Activated naive CD4-positive, alpha-beta T cell treated with anti-CD3 and anti-CD28 coated beads, Interleukin-2, amount 10 ng/mL, durations not matched to agents 7 days and 5 days (primary cell): ENCODE measurements at places on chromosomes 6 and 20.

- peak; percentile 35 for DNase-seq
Measured at GRCh38 chr6:43129434-43130194, 41.5 kb upstream of the SRF start.

DNA sequence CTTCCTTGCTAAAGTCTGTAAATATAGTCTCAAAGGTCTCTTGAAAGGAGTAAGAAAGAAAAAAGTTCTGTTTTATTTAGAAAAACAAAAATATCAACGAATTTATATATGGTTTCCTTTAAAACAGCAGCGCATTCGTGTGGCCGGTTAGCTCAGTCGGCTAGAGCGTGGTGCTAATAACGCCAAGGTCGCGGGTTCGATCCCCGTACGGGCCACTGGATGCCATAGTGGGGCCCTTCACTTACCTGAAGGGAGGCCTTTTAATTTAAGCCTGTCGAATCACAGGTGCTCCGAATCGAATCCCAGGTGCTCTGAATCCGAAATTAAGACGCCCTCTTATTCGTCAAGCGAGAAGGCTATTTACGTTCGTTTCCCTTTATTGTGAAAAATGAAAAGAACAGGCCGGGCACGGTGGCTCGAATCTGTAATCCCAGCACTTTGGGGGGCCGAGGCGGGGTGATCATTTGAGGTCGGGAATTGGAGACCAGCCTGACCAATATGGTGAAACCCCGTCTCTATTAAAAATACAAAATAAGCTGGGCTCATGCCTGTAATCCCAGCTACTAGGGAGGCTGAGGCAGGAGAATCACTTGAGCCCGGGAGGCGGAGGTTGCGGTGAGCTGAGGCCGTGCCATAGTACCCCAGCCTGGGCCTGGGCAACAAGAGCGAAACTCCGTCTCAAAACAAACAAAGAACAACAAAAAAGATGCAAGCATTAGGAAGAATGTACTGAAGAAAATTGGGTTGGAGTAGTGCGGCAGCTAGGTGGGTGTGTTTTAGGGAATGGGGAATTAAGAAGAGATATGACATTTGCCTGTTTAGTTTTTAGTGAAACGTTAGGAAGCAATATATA, 195.8 kb upstream of the ZNF184 start:
- DNase-seq = peak; percentile 39

- DNase-seq = no peak
Measured at GRCh38 chr6:2861060-2861821, 19.6 kb upstream of the SERPINB1 start.

DNA sequence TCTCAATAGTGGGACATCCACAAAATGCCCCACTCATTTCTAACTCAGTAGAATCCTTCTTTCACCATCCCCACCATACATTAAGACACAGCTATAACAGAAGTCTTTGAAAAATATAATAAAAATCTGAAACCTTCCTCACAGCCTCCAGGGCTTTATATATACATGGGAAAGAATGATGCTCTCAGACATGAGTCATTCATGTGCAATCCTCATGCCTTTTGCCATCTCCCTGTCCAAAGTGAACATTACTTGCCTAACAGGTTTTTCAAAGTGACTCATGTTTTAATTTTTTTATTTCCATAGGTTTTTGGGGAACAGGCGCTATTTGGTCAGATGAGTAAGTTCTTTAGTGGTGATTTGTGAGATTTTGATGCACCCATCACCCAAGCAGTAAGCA, 162.7 kb downstream of the RALGAPA2 start:
- no peak for DNase-seq

GRCh38 chr20:20665606-20666332, 46.7 kb downstream of the RALGAPA2 start:
- no peak for DNase-seq
